Vagina (tissue), 2 donors: ENCODE measurements at places on chromosomes 13 and 19.
A peak's percentile ranks its signal among the peaks of the same experiment; 100 is the strongest.

- no peak for DNase-seq
Observed at GRCh38 chr19:33888665-33889064, 92.0 kb downstream of the KCTD15 start.

GRCh38 chr13:39773833-39774232 is 118.4 kb downstream of the COG6 start:
- DNase-seq = no peak

DNA sequence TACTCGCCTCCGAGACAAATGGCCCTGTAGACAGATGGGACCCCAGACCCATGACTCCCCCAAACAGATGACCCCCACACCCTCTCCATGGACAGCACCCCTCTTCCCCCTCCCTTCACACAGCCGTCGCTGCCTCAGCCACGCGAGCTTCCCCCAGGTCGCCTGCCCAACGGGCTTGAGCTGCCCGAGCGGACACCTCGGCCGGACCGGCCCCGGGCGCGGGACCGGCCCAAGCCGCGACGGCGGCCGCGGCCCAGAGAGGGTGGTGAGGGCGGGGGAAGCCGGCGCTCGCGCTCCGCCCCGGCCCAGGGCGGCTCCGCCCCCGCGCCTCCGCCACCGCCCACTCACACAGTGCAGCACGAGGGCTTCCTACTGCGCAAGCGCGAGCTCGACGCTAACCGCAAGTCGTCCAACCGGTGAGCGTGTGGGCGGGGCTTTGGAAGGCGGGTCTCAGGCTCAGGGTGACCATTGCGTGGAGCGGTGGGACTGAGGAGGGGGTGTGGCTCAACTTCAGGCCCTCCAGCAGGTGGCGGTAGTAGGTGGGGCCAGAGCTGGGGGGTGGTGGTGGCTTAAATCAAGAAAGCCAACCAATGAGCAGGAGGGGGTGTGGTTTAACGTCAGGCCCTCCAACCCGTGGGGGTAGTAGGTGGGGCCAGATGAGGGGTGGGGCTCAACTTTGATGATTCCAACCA is 6.2 kb upstream of the SHKBP1 start:
- peak; percentile 99 for DNase-seq

GRCh38 chr13:29887030-29887557 is 36.7 kb upstream of the UBL3 start:
- no peak for DNase-seq

- DNase-seq = no peak
Observed at GRCh38 chr19:35783469-35784434, 8.4 kb downstream of the ARHGAP33 start.

GRCh38 chr13:84739021-84739420 is 856.7 kb upstream of the SLITRK1 start:
- no peak for DNase-seq

- no peak for DNase-seq
Observed at GRCh38 chr13:24306632-24307031, 2.7 kb upstream of the C1QTNF9 start.

GRCh38 chr13:37369616-37370015 is 229.0 kb downstream of the POSTN start:
- no peak for DNase-seq

GRCh38 chr13:49246850-49247642 is 679 bp upstream of the CDADC1 start:
- no peak for DNase-seq

DNA sequence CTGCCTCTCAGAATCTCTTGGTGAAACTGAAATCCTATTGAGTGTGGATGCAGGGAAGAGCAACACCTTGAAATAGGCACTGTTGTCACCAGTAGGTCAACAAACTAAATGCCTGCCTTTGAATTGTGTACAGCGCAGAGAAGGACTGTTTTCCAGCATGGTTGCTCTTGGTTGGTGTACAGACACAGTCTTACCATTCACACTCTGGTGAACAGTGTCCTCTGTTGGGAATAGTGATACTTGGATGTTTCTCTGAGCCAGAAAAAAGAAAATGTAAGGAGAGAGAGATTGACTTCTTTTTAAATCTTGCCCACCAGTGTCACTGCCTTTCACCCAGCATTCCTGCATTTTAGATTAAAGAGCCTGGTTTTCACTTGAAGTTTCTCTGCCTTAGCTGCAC is 179.7 kb downstream of the STK24 start:
- DNase-seq = no peak
